ENCODE measurements at places on chromosomes 11 and 22.
A peak's percentile ranks its signal among the peaks of the same experiment; 100 is the strongest.

DNA sequence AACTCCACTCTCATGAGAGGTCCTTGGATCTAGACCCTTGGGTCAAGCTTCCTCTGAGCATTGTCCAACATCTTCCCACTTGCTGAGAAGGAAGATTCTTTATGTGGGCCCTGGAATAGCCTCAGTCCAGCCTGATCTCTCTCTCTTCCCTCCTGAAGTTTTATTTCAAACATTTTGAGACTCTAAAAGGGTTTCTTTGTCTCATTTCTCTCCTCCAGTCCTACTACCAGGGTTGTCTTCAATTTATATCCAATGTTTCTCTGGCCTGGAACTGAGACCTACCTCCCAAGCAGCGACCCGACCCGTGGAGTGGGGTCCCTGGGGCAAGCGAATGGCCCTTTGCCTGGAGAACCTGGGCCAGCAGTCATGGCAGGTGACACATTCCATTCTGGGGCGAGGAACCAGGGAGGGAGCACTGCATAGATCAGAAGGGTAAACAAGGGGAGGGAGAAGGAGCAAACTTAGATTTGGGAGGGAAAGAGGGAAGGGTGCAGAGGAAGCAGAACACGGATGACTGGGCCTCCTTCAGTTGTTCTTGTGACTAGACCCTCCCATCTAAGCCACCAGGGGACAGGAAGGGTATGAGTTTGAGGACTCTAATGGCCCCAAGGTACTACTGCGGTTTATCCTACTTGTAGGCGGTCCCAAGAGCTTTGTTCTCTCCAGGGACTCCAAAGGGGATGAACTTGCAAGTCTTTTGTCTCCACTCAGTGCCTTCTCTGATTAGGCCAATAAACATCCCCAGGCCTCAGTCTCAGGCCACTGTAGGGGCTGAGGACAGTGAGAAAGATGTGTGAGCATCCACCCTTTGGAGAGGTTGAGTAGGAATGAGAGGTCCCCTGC, 14.2 kb upstream of the PRAME start:
- DNase-seq = no peak

GRCh38 chr22:29079218-29079901, 6.5 kb downstream of the KREMEN1 start:
- DNase-seq = peak; percentile 21

DNA sequence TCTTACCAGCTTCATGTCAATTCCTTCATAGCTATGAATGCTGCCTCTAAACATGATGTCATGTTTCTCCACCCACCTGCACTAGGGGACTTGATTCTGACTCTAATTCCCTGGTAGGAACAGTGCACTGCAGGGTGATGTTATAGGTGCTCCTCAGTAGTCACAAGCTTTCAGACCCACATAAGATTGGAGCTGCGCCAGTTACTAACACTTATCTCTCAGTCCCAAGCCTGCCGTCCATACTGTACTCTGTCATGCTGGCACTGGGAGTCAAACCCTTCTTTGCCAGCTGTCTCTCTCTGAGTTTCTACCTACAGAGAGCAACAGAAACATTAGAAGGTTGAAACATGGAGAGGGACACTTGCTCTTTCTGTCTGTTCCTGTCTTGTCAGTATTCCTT, 5.5 kb downstream of the OR56A1 start:
- no peak for DNase-seq

DNA sequence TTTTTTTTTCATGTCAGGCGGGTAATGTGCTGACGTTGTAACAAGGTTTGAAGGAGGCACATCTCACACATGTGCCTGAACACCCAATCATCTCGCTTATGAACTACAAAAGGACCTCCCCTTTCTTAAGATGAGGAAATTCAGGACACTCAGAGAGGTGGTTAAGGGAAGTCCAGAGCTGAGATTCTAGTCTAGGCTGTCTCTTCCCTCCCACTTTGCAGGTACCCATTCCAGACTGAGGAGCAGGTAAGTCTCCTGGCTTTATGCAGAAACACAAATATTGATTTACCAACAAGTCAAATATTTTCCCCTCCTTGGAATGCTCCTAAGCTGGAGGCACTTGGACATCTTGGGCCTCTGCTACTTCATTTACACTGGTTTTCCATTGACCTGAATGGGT, 122.9 kb upstream of the CADM1 start:
- no peak for DNase-seq

DNA sequence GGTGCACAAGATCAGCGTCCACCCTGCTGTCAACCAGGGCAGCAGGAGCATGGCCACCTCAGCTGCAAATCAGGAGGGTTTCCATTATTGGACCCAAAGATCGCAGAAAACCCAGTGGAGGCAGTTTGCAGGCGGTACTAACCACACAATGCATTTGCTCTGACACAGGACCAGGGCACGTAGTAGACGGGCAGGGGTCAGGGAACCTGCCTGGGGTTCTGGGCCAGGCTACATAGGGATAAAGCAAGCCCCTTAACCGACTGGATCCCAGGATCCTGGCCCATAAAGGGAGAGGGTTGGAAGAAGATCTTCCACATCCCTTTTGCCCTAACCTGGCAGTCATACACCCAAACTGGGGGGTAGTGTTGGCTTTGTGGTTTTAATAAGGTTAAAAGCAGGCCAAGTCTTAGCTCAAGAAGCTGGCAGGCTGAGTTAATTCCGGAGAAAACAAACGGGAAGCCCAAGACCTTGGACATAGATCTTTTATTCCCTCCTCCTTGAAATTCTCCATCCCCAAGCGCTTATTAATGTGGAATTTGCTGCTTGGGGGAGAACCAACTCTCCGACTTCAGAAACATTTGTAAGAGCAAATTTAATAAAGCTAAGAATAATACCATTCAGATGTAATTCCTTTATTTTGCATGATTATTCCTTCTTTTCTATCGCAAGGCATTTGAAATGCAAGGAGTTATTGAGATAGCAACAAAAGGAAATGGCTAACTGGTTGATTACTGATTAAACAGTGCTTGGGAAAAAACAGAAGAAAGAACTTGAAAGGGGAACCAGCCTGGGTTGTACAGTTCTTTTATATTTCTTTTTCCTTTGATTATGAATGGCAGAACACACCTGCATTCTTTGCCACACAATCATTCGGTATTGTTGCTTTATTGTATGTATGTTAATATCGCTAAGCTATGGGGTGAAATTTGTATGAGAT, 6.3 kb upstream of the ARHGAP8 start:
- no peak for DNase-seq

- DNase-seq = no peak
Measured at GRCh38 chr11:61134801-61135257, 26.4 kb downstream of the VPS37C start.

DNA sequence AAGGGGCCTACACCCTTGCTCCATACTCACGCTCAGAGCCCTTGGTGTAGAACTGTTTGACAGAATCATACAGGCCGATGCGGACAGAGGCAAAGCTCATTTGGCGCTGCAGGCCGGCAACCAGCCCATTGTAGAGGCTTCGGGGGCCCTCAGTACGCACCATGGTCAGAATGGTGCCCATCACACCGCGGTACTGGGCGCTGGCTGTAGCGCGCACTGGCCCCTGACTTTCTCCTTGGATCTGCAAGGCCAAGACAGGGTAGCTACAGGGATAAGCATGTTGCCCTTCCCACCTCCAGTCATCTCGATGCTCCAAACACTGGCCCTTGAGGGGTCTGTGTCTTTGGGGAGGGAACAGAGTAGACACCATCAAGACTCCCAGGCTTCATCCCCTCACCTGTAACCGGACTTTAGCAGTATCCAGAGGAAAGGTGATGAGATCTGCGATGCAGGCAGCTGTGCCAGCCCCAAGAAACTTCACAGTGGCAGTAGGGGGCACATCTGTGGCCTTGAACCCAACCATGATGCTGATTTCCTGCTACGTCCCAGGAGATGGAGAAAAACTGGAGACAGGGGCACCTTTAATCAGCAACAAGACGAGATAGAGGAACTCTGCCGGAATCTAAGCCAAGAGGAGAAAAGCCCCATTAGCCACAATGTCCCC, 4.7 kb downstream of the UCP2 start:
- no peak for DNase-seq

DNA sequence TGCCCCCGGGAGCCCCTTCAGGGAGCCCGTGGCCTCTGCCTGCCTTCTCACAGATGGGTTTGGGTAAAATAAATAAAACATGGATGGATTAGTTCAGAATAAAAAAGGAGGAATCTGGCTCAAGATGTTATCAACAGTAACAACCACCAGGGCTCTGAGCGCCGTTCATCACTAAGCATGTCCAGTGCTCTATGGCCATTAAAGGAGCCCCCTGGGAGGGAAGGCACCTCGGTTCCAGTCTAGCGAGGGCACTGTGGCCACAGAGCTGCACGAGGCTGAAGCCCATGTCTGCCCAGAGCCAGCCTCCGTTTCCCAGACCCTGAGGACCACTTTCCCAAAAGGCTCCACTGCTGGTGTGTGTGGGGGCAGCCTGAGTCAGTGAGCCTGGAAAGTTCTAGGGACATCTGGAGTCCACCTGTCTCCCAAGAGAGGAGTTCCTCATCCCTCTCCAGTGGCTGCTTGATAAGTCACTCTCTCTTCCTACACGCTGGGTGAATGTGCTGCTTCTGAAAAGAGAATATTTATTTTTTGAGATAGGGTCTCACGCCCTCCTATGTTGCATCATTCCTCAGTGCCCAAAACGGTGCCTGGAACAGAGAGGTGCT, 614.6 kb downstream of the TBC1D22A start:
- no peak for DNase-seq

GRCh38 chr11:85062659-85063058, 564.5 kb downstream of the DLG2 start:
- DNase-seq = no peak

GRCh38 chr22:43153899-43154298, 2.5 kb downstream of the TSPO start:
- DNase-seq = no peak

- no peak for DNase-seq
Measured at GRCh38 chr11:68181719-68182451, 31.2 kb downstream of the KMT5B start.

DNA sequence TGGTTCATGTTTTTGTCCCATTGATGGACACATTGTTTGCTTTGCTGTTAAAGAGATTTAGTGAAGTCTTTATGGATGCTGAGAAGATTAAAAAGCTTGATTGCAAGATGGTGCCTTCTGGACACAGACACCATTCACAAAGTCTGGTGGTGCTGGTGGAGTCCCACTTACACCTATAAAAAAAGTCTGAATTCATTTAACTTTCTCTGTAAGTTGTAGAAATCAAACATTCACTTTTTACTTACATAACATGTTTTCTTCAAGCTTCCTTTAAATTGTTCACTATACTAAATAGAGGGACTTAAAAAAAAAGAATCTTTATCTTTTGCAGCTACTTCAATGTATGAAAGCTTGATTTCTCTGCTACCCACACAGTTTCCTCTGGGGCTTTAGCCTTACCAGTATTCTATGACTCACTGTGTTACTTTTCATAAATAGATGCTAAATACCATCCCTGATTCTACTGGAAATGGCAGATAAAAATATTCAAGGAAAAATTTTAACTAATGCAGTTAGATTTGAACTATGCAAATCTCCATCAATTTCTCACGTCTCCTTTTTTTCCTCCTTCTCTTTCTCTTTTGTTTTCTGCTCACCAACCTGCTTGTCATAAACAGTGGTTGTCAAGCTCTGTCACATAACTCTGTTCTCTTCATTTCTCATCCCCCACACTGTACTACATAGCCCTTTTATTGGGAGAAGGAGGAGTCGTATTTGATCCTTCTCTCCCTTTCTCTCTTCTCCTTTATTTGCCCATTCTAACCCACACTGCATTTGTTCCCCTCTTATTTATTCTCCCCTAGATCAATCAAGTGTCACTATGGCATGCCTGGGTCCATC, 89.7 kb downstream of the FAM76B start:
- no peak for DNase-seq

DNA sequence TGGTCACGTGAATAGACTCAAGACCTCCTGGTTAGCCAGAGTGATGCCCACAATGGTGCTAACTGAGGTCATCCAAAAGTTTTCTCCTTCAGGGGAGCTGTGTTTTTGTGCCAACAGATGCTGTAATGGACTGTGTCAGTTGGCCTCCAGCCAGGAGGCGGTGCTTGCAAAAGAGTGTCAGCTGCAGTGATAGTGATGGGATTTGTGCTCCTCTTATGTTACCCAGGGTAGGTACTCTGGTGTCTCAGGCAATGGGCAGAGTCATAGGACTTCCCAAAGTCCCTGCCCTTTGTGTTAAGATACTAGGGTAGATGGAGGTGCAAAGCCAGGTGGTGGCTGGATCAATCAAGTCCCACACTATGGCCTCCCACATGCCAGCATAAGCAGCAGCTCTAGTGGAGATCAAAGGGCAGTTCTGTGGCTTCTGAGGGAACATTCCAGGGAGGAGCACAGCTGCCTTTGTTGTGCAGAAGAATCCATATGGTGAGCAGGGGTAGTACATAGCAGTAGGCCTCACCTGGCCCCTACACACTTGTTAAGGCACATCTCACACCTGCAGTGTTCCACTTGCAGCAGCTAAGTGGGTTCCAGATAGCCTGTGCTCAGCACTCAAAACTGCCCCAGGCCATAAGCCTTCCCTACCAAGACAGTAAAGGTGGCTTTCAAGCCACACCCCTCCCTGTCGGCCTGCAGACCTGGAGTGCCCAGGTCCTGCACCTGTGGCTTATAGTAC, 9.4 kb upstream of the FANCF start:
- peak; percentile 16 for DNase-seq

- DNase-seq = no peak
Measured at GRCh38 chr22:36359470-36359996, 28.2 kb downstream of the MYH9 start.

DNA sequence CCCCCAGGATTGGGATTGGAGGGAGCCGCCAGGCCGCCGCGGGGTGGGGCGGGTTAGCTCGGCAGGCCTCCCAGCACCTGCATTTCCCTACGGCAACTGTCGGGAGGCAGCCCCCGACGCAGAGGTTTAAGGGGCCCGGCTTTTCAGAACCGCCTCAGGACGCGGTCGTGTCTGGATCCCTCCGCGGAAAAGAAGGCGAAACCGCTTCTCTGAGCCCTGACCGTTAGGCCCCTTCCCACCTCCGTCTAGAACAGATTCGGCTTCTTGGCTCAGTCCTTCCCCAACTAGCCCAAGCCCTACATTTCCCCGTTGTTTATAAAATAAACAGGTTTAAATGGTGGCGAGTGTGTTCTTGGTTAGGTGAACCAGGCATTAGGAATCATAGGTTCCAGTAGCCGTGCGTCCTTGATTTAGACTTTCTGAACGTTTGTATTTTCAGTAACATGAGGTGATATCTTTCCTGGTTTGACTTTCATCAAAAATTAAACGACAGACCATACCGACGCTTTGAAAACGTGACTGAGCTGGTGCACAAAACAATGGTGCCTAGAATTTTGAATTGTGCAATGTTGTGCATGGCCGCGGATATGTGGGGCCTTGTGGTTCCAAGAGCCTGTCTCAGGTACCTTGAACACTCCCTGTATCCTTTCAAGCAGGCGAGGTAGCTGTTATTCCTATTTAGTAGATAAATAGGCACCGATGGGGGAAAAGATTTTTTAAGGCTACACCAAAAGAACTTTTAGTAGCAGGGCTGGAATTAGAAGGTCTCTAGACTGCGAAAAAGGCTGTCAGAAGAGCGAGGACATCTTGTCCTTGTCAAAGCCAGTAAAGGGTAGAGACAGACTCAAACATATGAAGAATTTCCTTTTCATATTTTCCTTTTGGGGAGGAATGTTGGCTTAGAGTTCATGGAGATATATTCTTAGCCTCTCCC, 1.2 kb upstream of the HSPA8 start:
- DNase-seq = peak; percentile 59
